T-helper 2 cell (primary cell): ENCODE measurements at places on chromosomes 12 and 14.
A peak's percentile ranks its signal among the peaks of the same experiment; 100 is the strongest.

DNA sequence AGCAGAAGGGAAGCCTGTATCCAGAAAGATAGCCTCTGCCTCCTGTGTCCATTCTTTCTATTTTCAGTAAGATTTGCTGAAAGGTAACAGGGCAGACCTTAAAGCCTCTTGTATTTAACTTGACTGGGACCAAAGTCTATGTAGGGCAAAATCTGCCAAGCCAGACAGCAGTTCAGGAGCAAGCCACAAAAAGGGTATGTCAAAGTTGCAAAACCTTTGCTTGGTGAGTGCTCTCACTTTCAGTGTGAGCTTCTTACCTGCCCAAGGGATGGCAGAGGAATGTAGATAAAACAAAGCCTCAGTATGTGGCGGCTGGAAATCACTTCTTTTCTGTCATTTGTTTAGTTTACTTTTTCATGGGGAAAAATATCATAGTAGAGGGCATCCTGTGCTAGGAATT lies 63.1 kb downstream of the PLEKHG7 start:
- no peak for DNase-seq

GRCh38 chr12:117724543-117724942 lies 244.2 kb downstream of the KSR2 start:
- no peak for DNase-seq

- no peak for DNase-seq
Observed at GRCh38 chr14:61573748-61574513, 121.4 kb upstream of the HIF1A start.

- no peak for DNase-seq
Observed at GRCh38 chr12:91722072-91722471, 423.6 kb downstream of the BTG1 start.

- no peak for DNase-seq
Observed at GRCh38 chr12:50403001-50403440, 2.3 kb downstream of the LARP4 start.

DNA sequence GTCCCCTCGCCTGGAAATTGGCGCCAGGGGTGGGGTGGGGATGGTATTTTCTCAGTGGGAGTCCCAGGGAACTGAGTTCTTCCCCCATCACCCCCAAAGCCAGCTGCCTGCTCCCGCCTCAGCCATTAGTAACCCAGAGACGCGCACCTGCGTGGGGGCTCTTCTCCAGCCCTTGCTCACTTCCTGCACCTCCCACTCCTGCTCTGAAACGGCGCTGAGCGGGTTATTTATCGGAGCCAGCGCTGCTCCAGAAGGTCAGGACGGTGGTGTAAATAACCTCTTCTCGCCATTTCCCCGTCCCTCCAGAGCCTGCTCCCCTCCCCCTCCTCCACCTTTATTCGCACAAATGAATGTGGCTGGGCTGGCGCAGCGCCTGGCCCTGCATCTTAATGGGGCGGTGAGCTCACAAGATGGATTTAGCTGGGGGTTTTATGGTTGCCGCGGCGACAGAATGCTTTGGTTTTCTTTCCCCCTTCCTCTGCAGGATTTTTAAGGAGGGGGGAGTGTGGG lies 12.2 kb downstream of the GPR84 start:
- no peak for DNase-seq

DNA sequence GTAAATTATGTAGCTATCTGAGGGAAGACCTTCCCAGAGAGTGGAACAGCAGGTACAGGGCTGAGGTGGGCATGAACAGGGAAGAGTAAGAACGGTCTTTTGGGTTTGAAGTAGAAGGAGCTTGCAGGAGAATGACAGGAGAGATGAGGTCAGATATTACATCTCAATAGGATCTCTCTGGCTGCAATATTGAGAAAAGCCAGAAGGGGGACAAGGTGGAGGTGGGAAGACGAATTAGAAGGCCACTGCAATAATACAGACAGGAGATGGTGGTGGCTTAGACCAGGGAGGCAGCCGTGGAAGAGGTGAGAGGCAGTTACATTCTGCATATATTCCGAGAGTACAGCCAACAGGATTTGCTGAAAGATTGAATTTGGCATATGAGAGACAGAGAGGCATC lies 310.2 kb downstream of the APAF1 start:
- DNase-seq: peak; percentile 26

DNA sequence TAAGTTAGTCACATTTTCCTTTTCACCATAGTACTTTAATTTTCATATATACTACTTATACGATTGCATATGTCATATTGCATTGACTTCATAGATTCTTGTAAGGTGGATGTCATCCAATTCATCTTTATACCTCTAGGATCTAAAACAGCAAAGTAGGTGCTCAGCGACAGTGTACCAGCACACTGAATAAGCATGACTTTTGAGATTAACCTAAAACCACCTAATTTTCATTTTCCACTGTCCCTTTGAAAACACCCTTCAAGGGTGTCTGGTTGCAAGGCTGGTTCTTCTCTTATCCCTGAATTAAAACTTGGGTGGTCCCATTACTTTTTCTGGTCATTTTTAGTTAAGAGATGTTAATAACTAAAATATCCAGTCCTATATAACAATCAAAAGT lies 4.4 kb downstream of the GPR19 start:
- no peak for DNase-seq
